Diencephalon (tissue), 1 donor: ENCODE measurements at places on chromosomes 4 and X. TPM values are rescaled to one million over a fixed set of nuclear protein-coding genes. Genes with fewer than 3 reads are reported as not detected.

MSX1 gene
- total RNA-seq = 2.1 TPM

CEP135 gene
- 19.4 TPM for total RNA-seq

MID1 gene
- 11.5 TPM for total RNA-seq

GRID2 gene
- 56.5 TPM for total RNA-seq

TRIM61 gene
- total RNA-seq = 3.2 TPM

COX7B2 gene
- not detected for total RNA-seq

SPIN3 gene
- 34.1 TPM for total RNA-seq

ZNF518B gene
- total RNA-seq = 76.6 TPM

MAGEA2B gene
- not detected for total RNA-seq

PRICKLE3 gene
- 0.69 TPM for total RNA-seq

POU3F4 gene
- 20.8 TPM for total RNA-seq

C1GALT1C1 gene
- total RNA-seq = 18.7 TPM

XPNPEP2 gene
- total RNA-seq = 0.23 TPM

XIAP gene
- total RNA-seq = 102 TPM

ATOH1 gene
- not detected for total RNA-seq

NPY5R gene
- total RNA-seq = 11.3 TPM

MAGIX gene
- 2.8 TPM for total RNA-seq

ARHGAP24 gene
- total RNA-seq = 15.0 TPM

SLC39A8 gene
- total RNA-seq = 9.9 TPM

LDB2 gene
- total RNA-seq = 99.4 TPM

GYPB gene
- total RNA-seq = 2.3 TPM
